ENCODE measurements at places on chromosomes 11 and 22.
A peak's percentile ranks its signal among the peaks of the same experiment; 100 is the strongest.

DNA sequence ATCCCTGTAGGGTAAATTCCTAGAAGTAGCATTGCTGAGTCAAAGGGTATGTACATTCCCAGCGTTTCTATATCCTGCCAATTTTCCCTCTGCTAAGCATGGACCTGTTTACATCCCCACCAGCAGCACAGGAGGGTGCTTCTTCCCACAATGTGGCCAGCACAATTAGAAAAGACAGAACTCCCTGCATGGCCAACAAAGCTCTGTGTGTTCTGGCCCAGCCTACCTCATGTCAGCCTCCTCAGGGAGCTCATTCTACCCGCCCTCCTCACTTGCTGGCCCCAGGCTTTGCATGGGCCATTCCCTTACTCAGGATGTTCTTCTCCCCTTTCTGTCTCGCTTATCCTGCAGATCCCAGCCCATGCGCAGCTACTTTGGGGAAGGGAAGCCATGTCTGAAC, 186.1 kb downstream of the DSCAML1 start:
- no peak for DNase-seq

DNA sequence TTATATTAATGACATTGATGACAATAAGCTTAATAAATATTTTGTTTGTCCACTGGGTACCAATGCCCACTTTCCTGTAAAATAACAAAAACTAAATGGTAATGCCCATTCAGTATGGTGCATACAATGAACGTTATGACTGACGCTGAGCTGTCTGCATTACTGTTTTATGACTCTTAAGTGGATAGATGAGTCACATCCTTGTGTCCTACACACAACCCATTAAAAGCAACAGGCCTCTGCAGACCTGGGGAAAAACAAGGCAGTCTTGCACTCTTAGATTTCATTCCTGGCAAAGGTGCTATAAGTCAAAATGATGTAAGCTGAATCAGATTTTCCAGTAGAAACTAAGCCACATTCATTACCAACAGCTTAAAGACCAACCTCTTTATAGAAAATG, 176.3 kb upstream of the TMEM45B start:
- DNase-seq: peak; percentile 42

- DNase-seq: peak; percentile 60
These were observed 84.4 kb upstream of the SEPTIN5 start for GRCh38 chr22:19629720-19630419.

- no peak for DNase-seq
These were observed 14.8 kb downstream of the FGF4 start for GRCh38 chr11:69760319-69760718.

GRCh38 chr11:122601141-122602125, 54.1 kb upstream of the UBASH3B start:
- DNase-seq: peak; percentile 10

GRCh38 chr11:6812390-6813005, 13.0 kb upstream of the OR6A2 start:
- peak; percentile 3 for DNase-seq

- no peak for DNase-seq
These were observed 132.0 kb downstream of the SPON1 start for GRCh38 chr11:14094481-14095037.

- DNase-seq: no peak
These were observed 9.7 kb downstream of the TMEM45B start for GRCh38 chr11:129825380-129825779.

DNA sequence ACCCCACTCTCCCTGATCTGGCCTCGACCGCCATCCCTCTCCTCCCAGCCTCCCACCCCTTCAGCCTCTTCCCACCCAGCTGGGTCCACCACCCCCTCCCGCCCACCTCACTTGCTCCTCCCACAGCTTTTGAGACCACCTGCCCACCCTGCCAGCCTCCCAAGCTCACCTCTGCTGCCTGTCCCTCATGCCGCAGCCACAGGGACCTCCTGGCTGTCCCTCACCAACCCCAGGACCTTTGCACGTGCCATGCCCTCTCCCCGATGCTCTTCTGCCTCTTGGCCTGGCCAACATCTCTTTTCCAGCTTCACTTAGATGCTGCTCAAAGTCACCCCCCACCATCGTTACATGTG, 6.5 kb downstream of the PNPLA5 start:
- DNase-seq: no peak

- no peak for DNase-seq
These were observed 269.0 kb downstream of the FAM76B start for GRCh38 chr11:95520369-95521132.

- no peak for DNase-seq
These were observed 14.2 kb downstream of the PEX26 start for GRCh38 chr22:18091916-18092526.

DNA sequence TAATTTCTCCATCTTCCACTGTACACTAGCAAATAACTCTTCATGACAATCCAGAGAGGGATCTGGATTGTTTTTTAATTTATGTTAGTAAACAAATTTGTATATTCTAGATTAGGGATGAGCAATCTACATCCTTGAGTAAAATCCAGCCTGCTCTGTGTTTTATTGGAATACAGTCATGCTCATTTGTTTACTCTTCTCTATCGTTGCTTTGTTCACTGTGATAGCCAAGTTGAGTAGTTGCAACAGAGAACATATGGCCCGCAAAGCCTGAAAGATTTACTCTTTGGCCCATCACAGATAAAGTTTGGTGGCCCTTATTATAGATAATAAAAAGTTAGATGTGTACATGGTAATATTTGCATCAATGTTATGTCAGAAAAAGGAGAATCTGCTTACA, 6.2 kb upstream of the BLID start:
- DNase-seq: no peak

GRCh38 chr22:29207562-29208501, 2.1 kb downstream of the EMID1 start:
- no peak for DNase-seq

DNA sequence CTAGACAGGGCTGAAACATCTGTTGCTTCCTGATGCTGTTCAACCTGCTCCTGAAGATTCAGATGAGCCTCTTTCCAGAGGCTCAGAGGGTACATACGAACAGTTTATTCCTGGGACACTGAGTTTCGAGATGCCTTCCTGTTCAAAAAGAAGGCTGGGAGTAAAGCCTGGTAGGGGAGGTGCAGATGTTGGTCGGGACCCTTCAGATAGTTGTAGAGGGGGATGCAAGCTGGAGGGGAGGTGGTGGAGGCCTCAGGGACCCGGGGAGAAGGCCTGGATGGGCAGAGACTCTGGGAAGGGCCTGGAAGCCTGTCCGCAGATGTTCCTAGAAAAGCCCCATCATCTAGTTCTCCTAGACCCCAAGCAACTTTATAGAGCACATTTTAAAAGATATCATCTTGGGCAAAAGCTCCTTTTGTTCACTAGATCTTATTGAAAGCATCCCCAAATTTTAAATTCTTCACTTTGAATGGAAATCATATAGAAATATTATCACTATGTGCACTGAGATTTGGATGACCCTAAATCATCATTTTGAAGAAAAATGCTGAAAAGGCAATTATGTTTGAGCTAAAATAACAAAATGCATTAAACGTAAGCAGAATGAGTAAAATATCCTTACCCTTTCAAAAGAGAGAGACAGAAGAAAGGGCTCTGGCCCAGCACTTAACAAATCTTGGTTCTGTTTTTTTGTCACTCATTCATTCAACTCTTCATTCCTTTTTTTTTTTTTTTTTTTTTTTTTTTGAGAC, 41.2 kb downstream of the RTL6 start:
- no peak for DNase-seq

- DNase-seq: no peak
These were observed 36.3 kb upstream of the TIMP3 start for GRCh38 chr22:32765132-32765618.

- no peak for DNase-seq
These were observed 2.9 kb downstream of the PANX2 start for GRCh38 chr22:50173311-50173982.

DNA sequence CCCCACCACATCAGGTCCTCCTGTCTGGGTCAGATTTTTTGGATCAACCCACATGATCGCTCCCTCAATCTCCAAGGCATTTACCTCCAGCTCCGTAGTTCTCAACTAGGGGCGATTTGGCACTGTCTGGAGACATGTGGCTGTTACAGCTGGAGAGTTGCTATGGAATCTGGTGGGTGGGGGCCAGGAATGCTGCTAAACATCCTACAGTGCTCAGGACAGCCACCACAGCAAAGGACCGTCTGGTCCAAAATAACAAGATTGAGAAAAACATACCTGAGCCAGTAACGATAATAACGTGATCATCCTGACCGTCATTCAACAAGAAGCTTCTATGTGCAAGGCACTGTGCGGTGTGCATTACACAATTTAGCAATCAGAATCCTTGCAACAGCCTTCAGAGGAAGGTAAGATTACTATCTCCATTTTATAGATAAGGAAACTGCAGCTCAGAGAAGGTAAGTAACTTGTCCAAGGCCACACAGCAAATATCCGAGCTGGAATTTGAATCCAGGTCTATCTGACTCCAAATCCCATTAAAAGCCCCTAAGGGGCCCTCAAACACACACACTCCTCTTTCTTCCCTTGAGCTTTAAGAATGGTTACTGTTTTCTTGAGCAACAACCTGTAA, 14.3 kb upstream of the CRY2 start:
- no peak for DNase-seq

GRCh38 chr22:19818324-19819207, 36.1 kb downstream of the GNB1L start:
- no peak for DNase-seq

DNA sequence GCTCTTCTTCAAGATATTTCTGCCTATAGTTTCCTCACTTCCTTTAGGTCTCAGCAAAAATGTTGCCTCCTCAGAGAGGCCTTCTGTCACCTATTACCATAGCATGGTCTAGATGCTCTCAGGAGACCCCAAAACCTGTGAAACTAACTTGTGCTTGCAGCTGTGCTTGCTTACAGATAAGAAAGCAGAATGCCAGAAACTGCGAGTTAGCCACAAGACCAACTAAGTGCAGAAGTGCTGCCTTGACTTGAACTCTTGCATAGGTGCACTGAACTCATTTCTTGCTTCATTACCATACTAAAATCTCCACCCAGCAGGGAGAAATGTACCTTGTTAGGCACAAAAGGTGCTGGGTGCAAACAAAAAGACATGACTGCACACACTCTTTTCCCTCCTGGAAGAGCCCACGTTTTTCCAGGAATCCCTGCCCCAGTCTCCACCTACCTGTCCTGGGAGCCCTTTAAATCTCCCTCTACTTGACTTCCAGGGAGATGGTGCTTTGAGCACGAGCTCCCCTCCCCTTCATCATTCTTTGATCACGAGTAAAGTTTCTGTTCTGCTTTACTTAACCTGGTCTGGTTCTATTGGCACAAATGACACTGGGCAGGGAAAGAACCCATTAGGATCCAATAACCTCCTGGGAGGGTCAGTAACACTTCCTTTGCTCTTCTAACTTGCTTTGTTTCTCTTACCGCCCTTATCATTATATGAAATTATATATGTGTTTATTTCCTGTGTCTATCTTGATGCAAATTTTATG, 137.7 kb upstream of the DDI1 start:
- DNase-seq: no peak

GRCh38 chr11:17906436-17906835, 106.4 kb downstream of the SERGEF start:
- no peak for DNase-seq

DNA sequence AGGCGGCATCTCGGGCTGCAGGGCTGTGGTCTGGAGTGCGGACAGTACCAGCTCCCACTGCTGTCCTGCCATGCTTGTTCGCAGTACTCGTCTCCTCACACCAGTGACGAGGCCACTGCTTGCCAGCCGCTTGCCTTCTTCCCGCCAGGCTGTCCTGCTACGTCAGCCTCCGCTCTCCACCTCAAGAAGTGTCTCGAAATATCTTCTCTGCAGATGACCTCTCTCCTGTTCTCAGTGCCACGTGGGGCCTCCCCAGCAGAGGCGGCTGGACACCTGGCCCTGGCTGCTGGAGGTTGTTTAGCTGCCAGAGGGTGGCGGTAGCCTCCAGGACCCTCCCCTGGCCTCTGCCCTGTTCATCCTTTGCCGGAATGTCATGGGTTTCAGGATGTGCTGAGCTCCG, 3.1 kb upstream of the CCDC188 start:
- no peak for DNase-seq

- no peak for DNase-seq
These were observed 19.6 kb upstream of the CCDC134 start for GRCh38 chr22:41780746-41781505.
